CD4-positive, alpha-beta T cell treated with Interleukin-21 for 1 hour (primary cell): ENCODE measurements at places on chromosomes 11 and 22.

- no peak for DNase-seq
These were observed 21.3 kb downstream of the GRIK4 start for GRCh38 chr11:120532832-120533196.

DNA sequence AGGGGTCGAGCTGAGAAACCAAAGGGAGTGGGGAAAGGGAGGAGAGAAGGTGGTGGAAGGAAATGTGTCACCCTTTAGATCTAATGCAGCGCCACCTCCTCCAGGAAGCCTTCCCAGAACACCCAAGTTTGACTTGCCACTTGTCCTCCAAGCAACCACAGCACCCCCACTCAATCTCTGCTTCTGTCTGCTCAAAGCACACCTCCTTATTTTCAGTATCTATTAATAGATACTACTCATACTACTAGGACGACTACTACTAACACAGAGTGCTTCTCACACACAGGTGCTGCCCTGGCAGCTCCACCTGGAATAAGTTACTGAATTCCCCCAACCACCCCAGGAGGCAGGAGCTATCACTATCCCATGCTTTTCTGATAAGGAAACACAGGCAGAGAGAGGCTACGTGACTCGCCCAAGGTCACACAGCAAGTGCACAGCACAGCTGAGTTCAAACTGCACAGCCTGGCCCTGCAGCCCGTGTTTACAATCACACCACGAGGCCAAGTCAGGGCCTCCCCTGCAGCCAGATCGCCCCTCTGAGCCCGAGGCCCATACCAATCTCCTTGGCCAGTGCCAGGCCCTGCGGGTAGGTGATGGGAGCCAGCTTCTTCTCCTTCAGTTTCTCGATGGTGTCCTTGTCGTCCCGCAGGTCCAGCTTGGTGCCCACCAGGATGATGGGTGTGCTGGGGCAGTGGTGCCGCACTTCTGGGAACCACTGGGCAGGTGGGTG, 13.2 kb downstream of the RAC2 start:
- peak; percentile 74 for DNase-seq

GRCh38 chr11:37364246-37364839, 766.3 kb upstream of the RAG2 start:
- no peak for DNase-seq

DNA sequence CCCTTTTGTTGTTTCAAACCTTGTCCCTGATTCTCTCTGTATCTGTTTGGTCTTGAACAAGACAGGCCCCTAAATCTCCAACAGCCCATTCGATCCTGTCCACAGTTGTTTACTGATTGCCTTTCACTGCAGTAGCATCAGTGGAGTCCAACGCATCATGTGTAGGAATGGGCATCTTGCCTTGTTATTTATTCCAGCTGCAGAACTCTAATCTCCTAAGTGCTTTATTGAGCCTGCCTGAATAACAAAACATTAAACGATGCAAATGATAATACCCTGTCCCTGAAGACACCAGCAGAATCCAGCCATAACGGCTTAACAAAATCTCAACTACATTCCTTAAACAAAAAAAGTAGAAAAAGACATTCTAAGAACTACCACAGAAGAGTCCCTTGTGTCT, 50.1 kb downstream of the SLC35F2 start:
- no peak for DNase-seq

DNA sequence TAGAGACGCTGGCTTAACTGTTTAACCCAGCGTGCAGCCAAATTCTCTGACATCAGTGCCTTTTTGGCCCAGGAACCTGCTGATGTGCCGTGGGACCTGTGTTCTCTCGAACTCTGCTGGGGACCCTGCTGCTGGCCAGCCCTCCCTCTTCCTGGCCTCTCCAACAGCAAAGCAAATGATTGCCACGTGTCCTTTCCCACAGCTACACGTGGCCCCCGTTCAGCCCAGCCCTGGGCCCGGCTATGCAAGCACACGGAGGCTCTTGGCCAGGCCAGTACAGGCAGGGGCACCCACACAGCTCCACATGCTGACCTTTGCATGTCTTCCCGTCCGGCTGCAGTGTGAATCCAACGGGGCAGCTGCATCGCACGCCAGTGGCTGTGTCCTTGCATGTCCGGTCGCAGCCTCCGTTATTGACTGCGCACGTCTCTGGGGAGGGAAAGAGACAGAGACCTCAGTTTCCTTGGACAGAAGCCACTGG, 51.6 kb upstream of the TTLL12 start:
- no peak for DNase-seq

- DNase-seq: no peak
These were observed 3.2 kb downstream of the DERL3 start for GRCh38 chr22:23835484-23836144.

- peak; percentile 86 for DNase-seq
These were observed 8.4 kb upstream of the SLC2A11 start for GRCh38 chr22:23849009-23850006.

DNA sequence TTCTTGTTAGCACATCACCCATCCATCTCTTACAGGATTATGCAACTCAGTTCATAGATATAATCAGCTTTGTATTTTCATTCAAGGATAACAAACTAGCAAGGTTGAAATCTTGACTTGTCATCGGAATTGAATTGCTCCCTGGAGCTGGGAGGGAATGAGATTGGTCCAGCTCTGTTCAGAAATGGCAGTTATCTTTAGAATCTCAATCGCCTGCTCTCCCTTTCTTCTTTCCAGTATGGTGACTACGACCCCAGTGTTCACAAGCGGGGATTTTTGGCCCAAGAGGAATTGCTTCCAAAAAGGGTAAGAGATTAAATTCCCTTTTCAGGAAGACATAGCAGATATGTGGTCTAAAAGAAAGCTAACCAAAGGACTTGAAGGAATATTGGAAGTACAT, 51.0 kb downstream of the NF2 start:
- no peak for DNase-seq

DNA sequence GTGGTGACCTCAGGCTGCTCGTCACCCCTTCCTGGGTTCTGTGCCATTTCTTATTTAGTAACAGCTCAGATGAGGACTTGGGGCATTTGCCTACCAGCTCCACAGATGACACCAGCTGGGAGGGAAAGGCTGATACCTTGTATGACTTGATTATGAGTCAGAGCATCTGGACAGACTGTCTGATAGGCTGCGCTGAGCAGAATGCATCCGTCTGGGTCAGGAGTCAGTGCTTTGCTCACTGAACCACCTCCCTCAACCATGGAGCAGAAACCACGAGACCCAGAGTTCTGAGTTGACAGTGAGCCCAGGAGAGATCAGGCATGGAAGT, 6.8 kb downstream of the ST14 start:
- DNase-seq: no peak

- no peak for DNase-seq
These were observed 368.5 kb upstream of the NARS2 start for GRCh38 chr11:78943154-78943553.

- DNase-seq: peak; percentile 60
These were observed 68.1 kb upstream of the BID start for GRCh38 chr22:17842386-17842785.

GRCh38 chr11:67213178-67213621, 53.1 kb upstream of the GRK2 start:
- no peak for DNase-seq
